ENCODE measurements at places on chromosomes 4 and X.

DNA sequence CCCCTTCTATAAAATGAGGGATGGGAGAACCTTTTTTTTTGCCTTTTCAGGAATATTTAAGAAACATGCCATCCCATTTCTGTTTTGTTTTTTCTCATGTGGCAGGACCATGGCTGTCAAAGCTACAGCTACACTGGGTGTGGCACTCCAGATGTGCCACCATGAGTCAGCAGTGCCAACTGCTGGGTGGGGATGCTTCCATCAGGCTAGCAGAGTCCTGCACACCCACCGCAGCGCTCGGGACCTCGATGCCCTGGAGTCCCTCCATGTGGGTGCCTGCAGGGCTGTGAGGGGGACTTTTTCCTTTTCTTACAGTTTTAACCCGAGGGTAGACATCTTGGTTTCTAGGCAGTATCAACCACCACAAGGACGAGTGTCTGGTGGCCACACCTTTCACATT lies 352.6 kb downstream of the NR3C2 start:
- no peak for DNase-seq

DNA sequence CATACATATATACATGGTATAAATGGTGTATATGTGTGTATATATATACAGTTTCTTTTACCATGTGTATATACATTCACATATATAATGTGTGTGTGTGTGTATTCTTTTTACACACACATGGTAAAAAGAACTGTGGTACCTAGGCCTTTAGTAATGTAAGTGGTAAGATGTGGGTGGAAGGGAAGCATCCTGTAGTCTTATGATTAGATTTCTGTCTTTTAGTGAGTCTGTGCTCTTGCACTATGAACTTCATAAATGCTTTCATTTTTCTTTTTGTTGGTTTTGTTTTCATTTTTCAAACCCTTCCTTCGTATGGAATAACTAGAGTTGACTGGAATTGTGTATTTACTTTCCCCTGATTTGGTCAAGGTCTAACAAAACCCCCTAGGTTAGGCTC lies 12.1 kb downstream of the PABPC4L start:
- no peak for DNase-seq

GRCh38 chr4:160316036-160316435 lies 1213.2 kb downstream of the RAPGEF2 start:
- no peak for DNase-seq

DNA sequence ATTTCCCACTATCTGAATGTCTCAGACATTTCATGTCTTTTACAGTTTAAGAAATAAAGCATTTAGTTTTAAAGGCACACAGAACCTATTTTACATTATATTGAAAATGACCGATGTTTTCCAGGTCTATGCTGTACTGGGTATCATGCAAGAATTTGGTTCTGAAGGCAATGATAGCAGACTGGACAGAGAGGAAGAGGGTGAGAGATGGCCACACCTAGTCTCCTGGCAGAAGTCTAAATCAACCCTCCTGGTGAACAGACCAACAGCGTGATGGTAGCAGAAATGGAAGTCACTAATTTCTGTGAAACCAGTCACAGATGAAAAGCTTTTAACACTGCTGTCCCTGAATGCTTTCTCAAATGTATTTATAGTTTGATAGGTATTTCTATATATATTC lies 41.9 kb downstream of the MID1 start:
- DNase-seq = no peak

- DNase-seq = no peak
Observed at GRCh38 chr4:188915175-188915574, 775.9 kb downstream of the TRIML1 start.

- DNase-seq = no peak
Observed at GRCh38 chrX:50799531-50799961, 14.4 kb downstream of the SHROOM4 start.

DNA sequence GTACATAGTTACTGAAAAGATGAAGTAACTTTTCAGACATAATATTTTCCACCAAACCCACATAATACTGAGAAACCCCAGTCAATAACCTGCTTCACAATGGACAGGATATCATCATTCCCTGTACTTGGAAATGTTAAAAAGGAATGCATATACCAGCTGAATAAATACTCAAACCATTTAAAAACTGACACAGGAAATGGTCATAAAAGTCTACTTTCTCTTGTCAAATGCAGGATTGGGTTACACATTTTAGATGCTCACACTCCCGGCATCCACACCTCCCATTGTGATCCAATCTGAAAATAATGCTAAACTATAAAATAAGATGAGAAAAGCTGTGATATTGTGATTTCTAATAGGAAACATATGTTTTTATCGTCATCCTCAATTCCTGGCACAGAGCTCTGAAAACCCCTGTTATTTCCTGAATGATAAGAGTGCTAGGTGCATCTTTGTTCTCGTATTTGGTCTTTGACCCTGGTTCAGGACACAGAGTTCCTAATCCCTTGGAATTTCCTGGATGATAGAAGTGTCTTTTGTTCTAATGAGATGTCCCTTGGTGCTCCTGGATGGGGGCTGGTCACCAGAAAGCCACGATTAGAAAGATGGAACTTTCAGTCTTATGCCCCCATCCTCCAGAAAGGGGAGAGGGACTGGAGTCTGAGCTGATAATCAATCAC lies 821.3 kb downstream of the TRIML1 start:
- DNase-seq = no peak

GRCh38 chrX:31440546-31440945 lies 368.7 kb upstream of the FTHL17 start:
- DNase-seq = no peak

GRCh38 chrX:106170318-106170717 lies 2.2 kb downstream of the PWWP3B start:
- no peak for DNase-seq

DNA sequence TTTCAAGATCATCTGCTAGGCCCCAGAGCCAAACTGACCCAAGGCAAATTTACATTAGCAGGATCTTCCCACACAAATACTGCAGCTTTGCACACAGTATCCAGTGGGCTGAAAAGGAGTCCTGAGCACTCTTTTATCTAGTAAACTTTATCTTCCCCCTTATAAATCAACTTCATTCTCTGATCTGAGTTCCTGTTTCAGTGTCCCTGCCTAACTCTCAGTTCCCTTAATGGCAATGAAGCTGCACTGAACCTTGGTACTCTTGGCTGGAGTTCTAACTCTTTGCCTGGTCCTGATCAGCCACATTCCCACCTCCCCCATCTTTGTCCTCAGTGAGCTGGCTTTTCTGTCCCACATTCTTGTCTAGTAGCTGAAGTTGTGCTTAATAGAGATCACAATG lies 37.4 kb downstream of the EDA2R start:
- DNase-seq = no peak

DNA sequence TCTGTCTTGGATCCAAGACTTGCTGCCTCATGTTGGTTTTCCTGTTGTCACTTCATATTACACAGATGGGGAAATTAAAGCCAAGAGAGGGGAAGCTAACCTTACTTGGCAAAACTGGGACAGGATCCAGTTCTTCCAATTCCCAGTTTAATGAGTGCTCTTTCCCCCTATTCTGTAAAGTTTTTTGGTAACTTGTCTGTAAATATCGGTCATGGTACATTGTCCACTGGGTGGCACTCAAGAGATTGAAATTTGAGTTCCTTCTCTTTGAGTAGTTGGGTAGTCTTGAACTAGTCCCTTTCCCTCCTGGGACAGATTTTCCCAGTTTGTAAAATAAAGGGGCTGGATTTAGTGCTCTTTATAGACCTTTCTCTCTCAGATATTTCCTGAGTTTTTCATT lies 12.4 kb upstream of the EOLA2 start:
- DNase-seq = no peak

DNA sequence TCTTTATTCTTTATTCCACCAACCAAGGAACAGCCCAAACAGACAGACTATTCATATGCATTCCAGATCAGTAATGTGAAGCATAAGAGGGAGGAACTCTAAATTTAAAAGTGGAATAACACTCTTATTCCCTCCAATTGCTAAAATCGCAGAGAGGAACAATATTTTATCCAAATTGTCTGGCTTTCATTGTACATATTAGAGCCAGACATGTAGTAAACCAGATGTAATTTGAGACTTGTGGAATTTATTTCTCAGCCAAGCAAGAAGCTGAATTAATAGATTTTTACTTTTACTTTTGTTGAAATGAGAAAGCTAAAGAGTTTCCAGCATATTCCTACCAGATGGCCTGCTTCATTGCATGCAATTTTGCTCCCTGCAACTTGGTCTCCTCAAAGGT lies 674.6 kb upstream of the SLIT2 start:
- no peak for DNase-seq
